ENCODE measurements at places on chromosomes 2 and 18. TPM values are rescaled to one million over a fixed set of nuclear protein-coding genes. Genes with fewer than 3 reads are reported as not detected.

The B3GNT7 gene
- total RNA-seq = 0.11 TPM

The ITPRIPL1 gene
- total RNA-seq = 5.1 TPM

The COL3A1 gene
- total RNA-seq = 1,747 TPM

The MEMO1 gene
- 32.7 TPM for total RNA-seq

Measured in uterine smooth muscle cell (primary cell).